ENCODE measurements at places on chromosomes 2 and 18. TPM values are rescaled to one million over a fixed set of nuclear protein-coding genes. Genes with fewer than 3 reads are reported as not detected.

- H3K4me3 ChIP-seq = no peak overlapping the region
- no peak for DNase-seq
- no peaks in the 10 kb centered on the region for H3K36me3 ChIP-seq
These were observed 34.1 kb downstream of the SLC66A2 start for GRCh38 chr18:79917169-79917852.

GRCh38 chr2:31038385-31038784, 99.9 kb downstream of the GALNT14 start:
- no peaks in the 10 kb centered on the region for H3K4me1 ChIP-seq
- DNase-seq = no peak
- no peaks in the 10 kb centered on the region for H3K27me3 ChIP-seq
- no peak overlapping the region for H3K4me3 ChIP-seq
- H3K36me3 ChIP-seq = no peaks in the 10 kb centered on the region
- H3K27ac ChIP-seq = no peak overlapping the region

DNA sequence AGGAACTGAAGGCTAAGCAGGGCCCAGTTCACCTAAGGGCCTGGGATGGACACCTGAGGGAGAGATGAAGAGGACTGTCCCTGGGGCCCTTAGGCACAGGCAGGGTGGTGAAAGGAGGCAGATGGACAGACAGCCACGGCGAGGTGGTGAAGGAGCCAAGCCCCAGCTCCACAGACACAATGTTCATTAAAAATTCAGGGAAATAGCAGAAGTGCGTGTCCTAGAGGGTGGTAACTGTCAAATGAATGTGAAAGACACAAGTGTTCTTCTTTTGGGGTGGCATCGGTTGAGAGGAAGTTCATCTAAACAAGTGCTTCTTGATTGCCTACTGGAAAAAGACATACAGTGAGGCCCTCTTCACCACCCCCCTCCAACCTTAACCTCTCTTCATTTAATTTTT, 76.2 kb upstream of the SIX2 start:
- no peaks in the 10 kb centered on the region for H3K4me1 ChIP-seq
- H3K27me3 ChIP-seq = no peaks in the 10 kb centered on the region
- H3K27ac ChIP-seq = no peak overlapping the region
- no peaks in the 10 kb centered on the region for H3K36me3 ChIP-seq
- DNase-seq = no peak

GRCh38 chr18:13435586-13436333, 217.2 kb downstream of the LDLRAD4 start:
- DNase-seq = no peak
- H3K4me3 ChIP-seq = no peak overlapping the region
- peaks cover 30% of the 10 kb centered on the region for H3K4me1 ChIP-seq
- H3K36me3 ChIP-seq = no peaks in the 10 kb centered on the region

TUBB6 gene
- total RNA-seq = 9.1 TPM

DYSF gene
- total RNA-seq = 4.8 TPM

POTEJ gene
- total RNA-seq = not detected

LONRF2 gene
- 0.13 TPM for total RNA-seq

ASB18 gene
- total RNA-seq = not detected

COLEC11 gene
- 0.29 TPM for total RNA-seq

DOCK10 gene
- 138 TPM for total RNA-seq
